LHCN-M2 (cell line): ENCODE measurements at places on chromosomes 6 and 20. TPM values are rescaled to one million over a fixed set of nuclear protein-coding genes. Genes with fewer than 3 reads are reported as not detected.
A peak's percentile ranks its signal among the peaks of the same experiment; 100 is the strongest.

DNA sequence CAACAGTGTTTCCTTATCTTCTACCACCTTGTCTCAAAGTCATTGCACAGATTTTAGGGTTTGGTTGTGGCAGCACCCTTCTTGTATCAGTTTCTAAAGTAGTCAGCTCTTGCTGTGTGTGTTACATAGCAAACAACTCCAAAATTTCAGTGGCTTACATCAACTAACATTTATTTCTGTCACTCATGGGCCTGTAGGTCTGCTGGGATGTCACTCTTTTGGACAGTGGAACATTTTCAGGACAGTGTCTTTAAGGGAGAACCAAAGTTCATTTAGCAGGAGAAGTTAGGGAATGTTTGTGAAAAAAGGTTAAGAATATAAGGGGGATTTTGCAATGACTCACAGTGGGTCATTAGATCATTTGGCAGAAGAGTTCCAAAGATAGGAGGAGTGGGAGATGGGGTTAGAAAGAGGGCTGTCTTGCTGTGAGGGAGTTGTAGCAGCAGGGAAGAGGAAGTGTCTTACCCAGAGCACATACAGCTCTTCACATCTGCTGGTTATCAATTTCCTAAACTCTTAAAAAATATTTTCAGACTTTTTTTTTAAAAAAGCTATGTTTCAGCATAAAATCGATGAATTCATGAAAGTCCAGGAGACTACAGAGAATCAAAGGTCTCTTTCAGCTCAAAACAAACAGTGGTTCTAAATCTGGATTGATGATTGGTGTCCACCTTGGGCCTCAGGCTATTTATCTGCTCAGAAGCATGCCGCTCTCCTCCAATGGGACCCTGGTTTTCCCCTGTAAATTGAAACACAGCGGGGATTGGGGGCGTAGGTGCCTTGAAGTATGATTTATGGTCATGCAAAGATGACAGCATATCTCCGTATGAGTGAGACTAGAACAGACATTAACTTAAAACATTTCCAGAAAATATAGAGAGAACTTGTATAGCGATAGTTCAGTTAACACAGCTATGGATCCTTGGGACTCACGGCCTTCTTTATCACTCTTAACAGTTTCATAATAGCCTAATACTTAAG is 117.3 kb downstream of the B3GAT2 start:
- DNase-seq, result no peak

- DNase-seq, result no peak
Measured at GRCh38 chr6:168536665-168537539, 95.9 kb downstream of the SMOC2 start.

LAMA4 gene
- 6.5 and 6.8 TPM in 2 replicates for total RNA-seq

- no peak for DNase-seq
Measured at GRCh38 chr6:25007269-25007699, 71.5 kb upstream of the RIPOR2 start.

DNA sequence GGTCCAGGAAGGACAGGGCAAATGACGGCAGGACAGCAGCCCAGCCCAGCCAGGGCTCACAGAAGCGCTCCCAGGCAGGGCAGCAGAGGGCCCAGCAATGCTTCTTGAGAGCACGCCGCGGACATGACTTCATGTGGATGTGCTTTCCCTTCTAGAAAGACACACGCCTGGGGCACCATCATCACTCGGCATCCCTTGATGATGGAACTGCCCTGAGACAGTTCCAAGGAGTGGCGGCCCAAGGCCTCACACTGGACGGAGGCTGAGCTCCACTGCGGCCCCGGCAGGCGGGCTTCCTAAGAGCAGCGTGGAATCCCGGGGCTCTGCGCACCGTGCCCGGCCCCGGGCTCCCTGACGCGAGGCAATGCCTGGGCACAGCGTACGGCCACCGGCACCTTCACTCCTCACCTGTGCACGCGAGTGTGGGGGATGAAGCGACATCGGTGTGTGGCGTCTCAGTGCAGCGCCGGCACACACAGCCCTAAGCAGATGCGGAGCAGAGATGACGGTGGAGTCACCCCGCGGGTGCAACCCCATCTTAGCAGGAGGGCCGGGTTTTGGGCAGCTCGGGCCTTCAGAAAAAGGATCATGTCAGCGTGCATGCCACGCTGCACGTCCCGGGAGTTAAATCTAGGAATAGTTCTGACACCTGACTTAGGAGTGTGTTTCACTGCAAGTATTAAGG is 86.6 kb downstream of the THBS2 start:
- DNase-seq, result no peak

- DNase-seq, result no peak
Measured at GRCh38 chr6:6564154-6564553, 24.4 kb upstream of the LY86 start.

GRCh38 chr6:96576221-96576620 is 13.3 kb downstream of the FHL5 start:
- DNase-seq, result no peak

DNA sequence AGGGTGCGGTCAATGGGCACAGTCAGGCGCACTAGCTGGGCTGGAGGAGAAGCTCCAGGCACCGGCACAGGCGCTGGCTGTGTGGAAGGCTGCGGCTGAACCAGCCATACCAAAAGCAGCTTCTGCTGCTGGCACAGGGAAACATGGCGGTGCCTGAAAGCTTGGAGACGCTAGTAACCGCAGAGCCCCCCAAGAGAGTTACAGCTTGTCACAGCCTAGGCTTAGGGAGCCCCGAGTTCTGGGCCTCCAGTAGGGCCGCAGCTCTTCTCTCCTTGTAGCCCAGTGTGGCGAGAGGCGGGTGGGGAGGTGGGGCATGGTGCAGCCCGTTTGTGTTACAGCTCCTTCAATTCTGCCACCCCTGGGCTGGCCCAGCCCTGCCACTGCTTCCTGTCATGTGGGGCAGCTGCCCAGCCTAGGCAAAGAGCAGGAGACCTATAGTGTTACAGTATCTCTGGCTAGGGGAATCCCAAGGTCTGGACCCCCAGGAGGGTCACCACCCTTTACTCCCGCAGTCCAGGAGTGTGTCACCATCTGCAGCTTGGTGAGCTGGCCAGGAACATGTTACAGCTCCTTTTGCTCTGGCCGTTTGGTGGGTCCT is 58.6 kb upstream of the MANEA start:
- no peak for DNase-seq

DNA sequence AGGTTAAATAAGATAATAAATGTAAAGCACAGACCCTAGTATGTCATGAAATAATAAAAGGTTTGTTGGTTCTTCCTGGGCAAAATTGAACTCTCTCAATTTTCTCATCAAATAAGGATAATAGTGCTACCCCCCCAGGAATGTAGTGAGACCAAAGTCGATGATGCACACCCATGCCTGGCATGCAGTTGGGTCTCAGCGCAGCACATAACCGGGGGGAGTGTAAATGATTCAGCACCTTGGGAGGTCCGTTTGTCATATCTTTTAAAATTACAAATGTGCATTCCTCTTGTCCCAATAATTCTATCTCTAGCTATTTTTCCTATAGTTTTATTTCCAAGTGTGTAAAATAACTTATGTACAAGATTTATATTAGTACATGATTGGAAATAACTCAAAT is 31.3 kb upstream of the CCDC167 start:
- peak; percentile 25 for DNase-seq

IPCEF1 gene
- not detected in 2 replicates for total RNA-seq

SCRT2 gene
- not detected in 2 replicates for total RNA-seq

GRCh38 chr6:16543521-16543920 is 217.7 kb downstream of the ATXN1 start:
- no peak for DNase-seq

GRCh38 chr6:76166874-76167273 is 94.4 kb upstream of the IMPG1 start:
- no peak for DNase-seq

DNA sequence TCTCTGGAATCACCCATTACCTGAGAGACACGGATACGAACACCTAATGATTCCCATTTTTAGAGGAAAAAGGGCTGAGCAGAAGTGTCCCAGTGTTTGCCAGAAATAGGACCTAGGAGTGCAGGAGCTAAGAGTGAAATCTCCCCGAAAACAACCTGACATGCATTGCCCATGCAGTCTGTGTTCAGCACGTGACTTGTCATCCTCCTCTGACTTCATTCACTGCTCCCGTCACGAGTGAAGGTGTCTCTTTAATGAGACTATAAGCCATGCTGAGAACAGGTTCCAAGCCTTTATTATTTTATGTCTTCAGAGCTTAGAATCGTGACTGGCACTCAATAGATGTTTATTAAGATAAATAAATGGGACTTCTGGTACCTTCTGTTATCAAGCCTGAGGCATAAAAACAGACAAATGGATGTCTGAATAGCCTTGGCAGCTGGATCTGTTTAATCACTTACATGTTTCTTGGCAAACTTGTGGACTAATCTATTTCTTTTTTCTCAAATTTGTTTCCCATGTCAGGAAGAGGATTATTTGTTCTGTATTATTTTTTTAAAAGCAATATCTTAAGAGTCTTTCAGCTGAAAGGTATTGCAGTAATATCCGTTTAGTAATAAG is 3.7 kb upstream of the MLIP start:
- DNase-seq, result no peak

- no peak for DNase-seq
Measured at GRCh38 chr20:1808101-1808500, 87.1 kb upstream of the SIRPA start.

TRIM40 gene
- total RNA-seq, result not detected in 2 replicates

- no peak for DNase-seq
Measured at GRCh38 chr6:166541366-166541765, 45.1 kb downstream of the RAMACL start.
